Left renal cortex interstitium (tissue), 4 donors: ENCODE measurements at places on chromosomes 7 and 10.

DNA sequence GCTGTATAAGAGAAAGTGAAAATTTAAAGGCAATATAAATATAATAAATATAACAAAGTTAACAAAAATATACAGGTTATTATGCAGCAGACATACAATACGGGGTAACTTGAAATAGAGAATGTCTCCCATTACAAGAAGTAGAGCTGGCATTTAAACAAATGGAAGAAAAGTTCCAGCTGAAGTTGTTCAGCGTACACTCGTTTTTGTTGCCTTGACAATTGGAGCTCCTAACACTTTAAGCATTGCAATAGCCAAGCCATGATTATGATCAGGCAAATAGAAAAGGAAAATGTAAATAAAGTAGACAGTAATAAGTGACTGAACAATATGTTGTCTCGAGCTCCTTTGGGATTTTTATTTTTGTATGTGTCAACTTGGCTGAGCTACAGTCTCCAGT, 737.8 kb upstream of the CELF2 start:
- no peak for DNase-seq

DNA sequence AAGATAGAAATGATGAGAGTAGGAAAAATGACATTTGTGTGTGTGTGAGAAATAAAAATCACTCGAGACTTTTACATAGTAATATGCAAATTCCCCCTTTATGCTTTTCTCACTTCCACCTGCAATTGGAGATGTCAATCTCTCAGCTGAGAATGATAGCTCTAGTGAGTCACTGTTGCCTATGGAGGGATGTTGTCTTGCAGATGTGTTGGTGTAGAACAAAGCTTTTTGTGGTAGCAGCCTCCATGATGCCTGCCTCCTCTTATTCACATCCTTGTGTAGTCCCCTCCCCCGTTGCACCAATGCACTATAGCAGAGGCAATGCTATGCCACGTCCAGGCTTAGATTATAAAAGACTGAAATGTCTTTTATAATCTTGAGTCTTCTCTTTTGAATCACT, 33.8 kb downstream of the SPAG6 start:
- no peak for DNase-seq

- no peak for DNase-seq
Measured at GRCh38 chr7:147298611-147299043, 1182.0 kb downstream of the CNTNAP2 start.

GRCh38 chr7:29805031-29805430, 1.3 kb upstream of the WIPF3 start:
- no peak for DNase-seq

GRCh38 chr10:120262857-120263547, 194.0 kb upstream of the PLPP4 start:
- no peak for DNase-seq

- DNase-seq, result no peak
Measured at GRCh38 chr7:128112781-128113221, 81.6 kb upstream of the LRRC4 start.

DNA sequence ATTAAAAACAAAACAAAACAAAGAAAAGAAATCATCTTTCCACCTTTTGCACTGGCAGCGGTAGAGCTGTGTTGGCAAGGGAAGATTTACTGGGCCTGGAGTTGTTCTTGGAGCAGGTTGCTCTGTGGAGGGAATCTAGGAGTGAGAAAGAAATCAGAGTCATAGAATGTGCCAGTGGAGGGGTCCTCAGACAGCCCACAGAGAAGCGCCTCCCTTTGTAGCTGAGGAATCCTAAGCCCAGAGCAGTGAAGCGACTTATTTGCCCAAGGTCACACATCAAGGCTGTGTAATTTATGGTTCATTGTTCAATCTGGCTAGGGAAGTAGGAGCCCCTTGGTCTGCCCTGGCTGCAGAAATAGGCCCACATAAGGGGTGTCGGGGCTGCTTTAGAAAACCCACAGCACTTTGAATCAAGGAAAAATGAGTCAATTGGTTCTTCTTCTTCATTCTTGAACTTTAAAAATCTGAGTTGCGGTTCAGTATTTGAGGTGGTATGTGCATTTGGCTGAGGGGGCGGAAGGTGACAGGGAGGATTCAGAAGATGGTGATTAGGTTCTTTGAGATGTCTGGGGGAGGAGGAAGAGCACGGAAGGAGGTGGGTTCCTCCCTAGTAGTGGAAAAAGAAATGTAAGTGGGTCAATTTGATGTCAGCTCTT, 253.7 kb downstream of the PTEN start:
- no peak for DNase-seq

GRCh38 chr10:52314822-52315552, 906 bp downstream of the DKK1 start:
- DNase-seq, result peak; percentile 13

- DNase-seq, result no peak
Measured at GRCh38 chr10:117138838-117139580, 939 bp upstream of the VAX1 start.

DNA sequence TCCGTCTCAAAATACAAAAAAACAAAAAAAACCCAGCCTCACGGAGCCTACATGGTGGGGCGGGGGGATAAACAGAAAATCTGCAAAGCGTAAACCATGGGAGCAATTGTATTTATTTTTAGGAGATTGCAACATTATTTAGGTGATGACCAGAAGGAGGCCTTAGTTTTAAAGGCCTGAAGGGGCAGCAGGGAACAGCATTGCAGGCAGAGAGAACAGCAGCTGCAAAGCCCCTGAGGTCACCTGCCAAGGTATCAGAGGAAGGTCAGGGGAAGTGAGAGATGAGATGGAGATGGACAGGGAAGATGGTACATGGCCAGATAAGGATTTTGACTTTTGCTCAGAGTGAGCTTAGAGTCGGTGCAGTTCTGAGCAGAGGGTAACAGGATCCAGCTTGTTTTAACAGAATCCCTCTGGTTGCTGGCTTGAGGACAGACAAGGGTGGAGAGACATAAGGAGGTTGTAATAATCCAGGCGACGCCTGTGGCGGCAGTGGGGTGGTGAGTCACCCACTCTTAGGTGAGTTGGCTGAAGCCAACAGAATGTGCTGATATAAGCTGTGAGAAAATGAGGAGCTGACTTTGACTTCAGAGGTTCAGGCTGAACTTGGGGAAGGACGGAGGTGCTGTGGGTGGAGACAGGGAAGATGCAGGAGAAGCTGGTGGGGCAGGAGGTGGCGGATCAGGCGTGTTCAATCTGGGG, 82.3 kb upstream of the GTF2I start:
- DNase-seq, result no peak

DNA sequence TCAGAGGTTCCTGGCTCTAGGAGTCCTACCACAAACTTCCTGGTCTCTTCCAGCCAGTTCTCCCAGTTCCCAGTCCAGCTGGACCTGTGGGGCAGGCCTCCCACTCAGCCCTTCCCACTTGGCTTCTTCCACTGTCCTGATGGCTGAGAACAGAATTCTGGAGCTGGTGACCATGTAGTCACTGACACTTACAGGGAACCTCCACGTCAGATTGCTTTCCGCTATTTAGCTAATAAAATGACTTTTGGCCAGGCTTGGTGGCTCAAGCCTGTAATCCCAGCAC, 63.5 kb upstream of the ZRANB1 start:
- DNase-seq, result no peak

DNA sequence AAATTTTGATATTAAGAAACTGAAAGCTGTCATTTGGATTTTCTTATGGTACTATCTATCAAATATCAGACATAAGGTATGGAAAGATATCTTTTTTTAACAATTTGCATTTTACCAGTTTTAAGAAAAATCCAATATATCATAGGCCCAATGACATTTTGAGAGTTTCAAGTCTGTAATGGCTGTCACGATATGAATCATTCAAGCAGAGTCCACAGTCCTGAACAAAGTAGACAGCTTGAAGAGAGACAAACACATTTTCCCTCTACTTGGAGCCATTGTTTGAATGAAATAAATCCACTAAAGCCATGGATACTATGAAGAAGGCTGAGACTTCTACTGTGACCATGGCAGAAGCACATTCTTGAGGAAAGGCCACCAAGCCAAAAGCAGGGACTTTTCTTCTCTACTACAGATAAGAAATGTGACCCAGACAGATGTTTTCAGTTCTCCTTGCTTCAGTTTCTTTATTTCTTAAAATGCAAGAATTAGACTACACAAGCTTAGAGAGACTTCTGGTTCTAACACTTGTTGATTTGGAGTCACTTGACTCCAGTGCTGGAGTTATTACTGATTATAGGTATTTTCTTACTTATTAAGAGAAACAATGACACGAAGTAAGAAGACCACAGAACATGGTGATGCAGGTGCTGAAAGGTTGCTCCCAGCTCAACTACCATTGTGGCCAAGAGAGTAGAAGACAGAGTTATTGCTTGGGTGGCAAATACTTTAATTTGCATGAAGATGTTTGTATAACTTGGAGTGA, 429.1 kb downstream of the KIF20B start:
- DNase-seq, result no peak

DNA sequence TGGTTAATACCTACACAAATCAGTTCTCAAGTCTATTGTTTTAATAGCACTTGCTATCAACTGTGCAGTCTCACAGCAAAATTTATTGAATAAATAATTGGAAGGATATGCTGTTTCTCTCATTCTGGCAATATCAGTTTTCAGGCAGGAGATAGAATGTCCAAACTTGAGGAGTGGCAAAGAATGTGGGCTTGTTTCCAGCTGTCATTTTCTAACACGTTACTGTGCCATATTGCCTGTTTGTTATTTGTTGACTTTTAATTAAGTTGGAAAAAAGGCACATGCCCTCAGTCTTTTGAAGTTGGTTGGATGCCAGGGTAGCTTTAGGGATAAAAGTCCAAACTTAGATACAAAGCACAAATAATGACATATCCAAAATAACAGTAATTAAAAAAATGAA, 52.2 kb downstream of the MAGI2 start:
- DNase-seq, result peak; percentile 4

DNA sequence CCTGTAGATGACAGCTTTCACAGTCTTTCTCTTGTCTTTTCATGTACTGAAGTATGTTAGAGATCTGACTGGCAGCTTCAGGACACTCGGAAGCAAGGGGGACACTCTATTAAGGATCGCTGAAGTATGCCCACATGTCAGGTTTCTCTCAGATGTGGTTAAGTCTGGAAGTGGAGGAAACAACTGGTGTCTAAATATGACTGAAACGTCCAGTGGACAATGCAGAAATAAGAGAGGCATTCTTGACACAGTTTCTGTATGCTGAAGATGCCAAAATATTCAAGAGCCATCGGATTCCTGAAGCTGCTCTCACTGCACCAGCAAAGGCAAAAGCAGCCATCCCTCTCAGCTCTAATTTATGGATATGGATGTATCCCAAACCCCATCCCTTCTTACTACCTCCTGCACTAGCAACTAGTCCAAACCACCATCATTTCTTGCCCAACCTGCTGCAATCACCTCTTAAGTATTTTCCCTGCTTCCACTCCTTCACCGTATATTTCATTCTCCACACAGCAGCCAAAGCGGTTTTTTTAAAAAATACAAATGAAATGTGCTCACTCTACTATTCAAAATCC, 113.4 kb downstream of the REEP3 start:
- no peak for DNase-seq

DNA sequence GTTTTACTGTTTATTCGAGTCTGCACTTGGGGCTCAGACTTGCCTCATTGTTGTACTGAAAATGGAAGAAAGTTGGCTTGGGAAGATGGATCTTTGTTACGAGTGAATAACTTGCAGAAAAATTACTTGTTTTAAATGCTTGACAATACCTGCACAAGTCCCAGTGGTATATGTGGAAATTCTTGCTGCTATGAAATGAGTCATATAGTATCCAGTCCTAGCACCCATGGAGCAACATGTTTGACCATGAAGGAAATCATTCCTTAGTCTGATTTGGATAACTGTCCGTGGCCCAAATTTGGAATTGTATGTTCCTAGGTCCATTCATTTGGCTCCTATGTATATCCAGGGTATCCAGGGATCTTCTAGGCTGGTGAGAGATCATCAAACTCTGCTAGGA, 1096.8 kb downstream of the KCNMA1 start:
- DNase-seq, result no peak

- no peak for DNase-seq
Measured at GRCh38 chr10:97701438-97702069, 12.0 kb upstream of the MARVELD1 start.

- no peak for DNase-seq
Measured at GRCh38 chr7:17948526-17949238, 8.4 kb upstream of the SNX13 start.

- DNase-seq, result no peak
Measured at GRCh38 chr10:119238577-119238976, 31.2 kb downstream of the GRK5 start.
